ENCODE measurements at places on chromosomes 12 and 14. TPM values are rescaled to one million over a fixed set of nuclear protein-coding genes. Genes with fewer than 3 reads are reported as not detected.

TRIM9 gene
- 0.30 TPM for total RNA-seq

DNA sequence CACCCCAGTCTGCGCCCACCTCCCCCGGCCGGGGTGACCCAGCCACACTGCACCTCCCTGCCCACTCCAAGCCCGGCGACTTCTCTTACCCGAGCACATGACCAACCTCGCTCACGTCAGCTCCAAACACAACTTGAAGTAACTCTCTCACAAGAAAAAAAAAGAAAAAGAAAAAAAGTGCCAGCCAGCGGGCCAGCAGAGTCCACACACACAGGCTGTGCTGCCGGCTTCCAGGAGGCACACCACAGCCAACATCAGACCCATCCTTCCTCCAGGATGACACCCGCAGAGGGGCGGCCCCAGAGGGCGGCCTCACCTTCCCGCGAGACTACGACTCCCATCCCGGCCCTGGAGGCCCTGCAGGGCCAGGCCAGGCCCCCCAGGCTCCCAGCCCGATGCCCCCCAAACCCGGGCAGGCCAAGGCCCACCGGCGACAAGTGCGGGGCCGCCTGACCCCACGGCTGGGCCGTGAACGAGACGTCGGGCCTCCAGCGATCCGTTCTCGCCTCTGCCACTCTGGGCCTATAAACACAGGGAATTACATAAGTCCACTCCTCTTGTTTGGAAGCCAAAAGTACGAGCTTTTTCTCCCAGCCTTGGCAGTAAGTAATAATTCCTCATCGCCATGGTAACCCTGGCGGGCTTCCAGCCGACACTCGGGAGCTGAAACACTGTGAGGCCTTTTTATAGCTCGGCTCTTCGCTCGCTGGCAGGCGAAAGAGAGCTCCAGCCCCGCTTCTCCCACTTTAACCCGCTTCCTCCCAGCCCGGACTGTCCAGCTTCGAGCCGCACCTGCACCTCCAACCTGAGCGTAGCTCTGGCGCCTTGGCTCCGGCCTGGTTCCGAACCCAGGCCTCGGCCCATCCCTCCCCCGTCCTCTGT lies 49.1 kb downstream of the NCOR2 start:
- DNase-seq: no peak
- H3K27ac ChIP-seq: no peak overlapping the region
- peaks cover 7% of the 10 kb centered on the region for H3K4me1 ChIP-seq
- peaks cover 5% of the 10 kb centered on the region for H3K36me3 ChIP-seq
- H3K4me3 ChIP-seq: no peak overlapping the region

KRT71 gene
- not detected for total RNA-seq

DNA sequence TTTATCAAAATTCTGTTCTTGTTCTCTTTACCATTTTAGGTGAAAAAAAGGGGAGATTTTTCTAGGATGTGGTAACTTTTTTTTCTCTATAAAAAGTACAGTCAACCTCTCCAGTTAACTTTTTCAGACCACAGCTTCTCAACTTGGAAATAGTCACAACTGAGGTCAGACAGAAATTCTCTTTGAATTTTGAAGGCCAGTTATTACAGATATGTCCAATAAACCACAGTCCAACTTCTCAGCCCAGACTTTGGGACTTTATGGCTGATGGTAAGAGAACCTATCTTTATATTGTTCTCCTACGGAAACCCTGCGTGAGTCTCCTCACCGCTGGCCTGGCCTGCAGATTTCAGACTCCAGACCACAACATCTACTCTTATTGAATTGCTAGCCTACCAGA lies 176.7 kb downstream of the DACT1 start:
- no peak for DNase-seq
- H3K4me3 ChIP-seq: no peak overlapping the region
- H3K36me3 ChIP-seq: no peaks in the 10 kb centered on the region

GRIN2B gene
- total RNA-seq: not detected

- no peak overlapping the region for H3K27ac ChIP-seq
- H3K27me3 ChIP-seq: no peaks in the 10 kb centered on the region
- H3K4me3 ChIP-seq: no peak overlapping the region
- H3K4me1 ChIP-seq: no peaks in the 10 kb centered on the region
- H3K36me3 ChIP-seq: no peaks in the 10 kb centered on the region
- no peak for DNase-seq
These were observed 11.3 kb downstream of the C14orf132 start for GRCh38 chr14:96050482-96050881.

IFNG-AS1 gene
- total RNA-seq: not detected
